ENCODE measurements at places on chromosomes 2 and 18.

- DNase-seq, result no peak
Measured at GRCh38 chr2:240170883-240171282, 30.4 kb upstream of the OTOS start.

GRCh38 chr18:41933778-41934177 lies 21.3 kb upstream of the PIK3C3 start:
- no peak for DNase-seq

DNA sequence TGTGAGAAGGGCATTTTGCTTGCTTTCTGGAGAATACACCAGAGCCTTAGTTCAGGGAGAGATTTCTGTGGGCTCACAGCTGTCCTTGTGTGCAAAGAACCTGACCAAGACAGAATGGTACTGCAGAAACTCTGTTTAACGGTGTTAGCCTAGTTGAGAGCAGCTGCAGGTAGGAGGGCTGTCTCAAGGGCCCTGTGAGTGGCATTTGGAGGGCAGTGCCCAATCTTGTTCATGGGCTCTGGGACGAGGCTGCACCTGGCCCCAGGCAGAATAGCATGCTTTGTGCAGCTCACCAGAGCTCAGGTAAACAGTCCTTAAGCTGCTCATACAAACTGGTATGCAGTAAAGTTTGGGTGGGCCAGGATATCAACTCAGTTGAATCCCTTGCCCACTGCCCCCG lies 16.9 kb upstream of the RGPD4 start:
- no peak for DNase-seq

DNA sequence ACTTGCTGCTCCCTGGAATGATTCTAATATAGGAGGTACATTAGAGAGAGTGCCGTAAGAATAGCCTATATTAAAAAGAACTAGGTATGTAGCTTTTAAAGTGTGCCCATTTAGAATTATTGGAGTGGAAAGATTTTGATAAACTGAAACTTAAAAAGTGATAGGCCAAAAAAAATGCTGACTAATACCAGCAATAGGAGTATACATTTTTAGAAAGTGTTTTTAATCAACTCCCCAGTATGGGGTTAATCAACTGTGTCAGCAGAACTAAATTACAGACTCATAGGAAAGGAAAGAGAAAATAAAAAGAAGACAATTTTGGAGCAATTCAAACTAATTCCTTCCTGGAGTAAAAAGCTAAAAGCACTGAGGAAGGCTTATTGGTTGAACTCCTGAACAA lies 13.3 kb upstream of the MEIS1 start:
- DNase-seq, result no peak

GRCh38 chr2:237962432-237963084 lies 4.3 kb upstream of the UBE2F start:
- DNase-seq, result no peak

GRCh38 chr2:148023861-148024260 lies 3.0 kb downstream of the MBD5 start:
- DNase-seq, result no peak

DNA sequence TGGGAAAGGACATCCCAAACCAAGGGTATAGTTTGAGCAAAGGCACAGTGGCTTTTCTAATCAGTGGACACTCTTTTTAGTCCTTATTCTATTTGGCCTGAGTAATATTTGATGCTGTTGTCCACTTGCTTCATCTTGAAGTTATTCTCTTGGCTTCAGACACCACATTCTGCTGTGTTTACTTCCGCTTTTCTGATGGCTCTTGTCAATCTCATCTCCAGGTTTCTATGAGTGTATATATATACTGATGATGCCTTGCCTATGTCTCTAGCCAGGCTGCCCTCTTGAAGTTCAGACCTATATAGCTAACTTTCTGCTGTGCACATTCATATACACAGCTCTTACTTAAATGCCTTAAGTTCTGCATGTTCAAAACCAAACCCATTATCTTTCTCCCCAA lies 83.1 kb downstream of the EFEMP1 start:
- no peak for DNase-seq

- no peak for DNase-seq
Measured at GRCh38 chr2:52976143-52976949, 791.3 kb upstream of the CHAC2 start.

DNA sequence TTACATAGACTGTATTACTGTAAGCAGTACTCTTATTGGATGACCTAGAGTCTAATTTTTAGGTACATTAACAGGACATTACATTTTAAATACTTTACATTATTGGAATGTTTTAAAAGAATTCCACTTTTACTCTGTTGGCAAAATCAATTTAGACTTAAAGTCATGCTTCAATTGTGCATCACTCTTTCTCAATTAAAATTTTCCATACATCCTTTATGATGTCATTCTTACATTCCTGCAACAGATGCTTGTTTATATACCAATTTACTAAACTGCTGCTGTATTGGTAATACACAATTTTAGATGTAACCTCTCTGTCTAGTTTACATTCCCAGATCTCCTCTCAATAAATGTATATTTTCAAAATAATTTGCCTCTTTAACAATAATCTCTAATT lies 440.1 kb downstream of the ZEB2 start:
- no peak for DNase-seq

DNA sequence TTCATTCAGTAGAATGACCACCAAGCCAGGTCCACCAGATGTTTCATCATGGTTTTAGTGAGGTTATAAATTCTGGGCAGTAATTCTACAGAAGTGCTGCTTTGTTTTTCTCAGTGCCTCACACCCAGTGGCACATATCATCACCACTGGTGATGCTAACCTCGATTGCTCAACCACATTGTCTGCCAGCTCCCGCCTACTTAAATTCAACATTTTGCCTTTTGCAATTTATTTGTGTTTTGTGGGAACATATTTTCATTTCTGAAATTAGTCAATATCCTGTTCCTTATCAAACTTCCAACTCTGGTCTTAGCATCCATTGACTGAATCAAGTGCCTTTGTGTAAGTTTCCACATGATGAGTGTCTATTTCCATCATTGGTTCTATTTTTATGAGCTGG lies 62.3 kb upstream of the TMEM178A start:
- no peak for DNase-seq

DNA sequence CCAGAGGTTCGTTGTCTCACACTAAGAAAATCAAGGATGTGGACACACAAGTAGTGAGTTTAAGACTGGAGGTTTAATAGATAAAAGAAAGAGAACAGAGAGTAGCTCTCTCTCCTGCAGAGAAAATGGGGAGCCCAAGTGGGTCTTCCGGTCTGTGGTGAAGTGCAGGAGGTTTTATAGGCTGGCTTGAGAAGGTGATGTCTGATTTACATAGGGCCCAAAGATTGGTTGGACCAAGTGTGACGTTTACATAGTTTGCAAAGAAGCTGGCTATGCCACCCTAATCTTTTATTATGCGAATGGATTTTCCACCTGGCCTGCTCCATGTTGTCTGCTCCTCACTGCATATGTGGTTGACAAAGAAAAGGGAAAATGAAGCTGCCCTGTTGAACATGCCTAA lies 430.4 kb upstream of the TRIB2 start:
- DNase-seq, result no peak

- no peak for DNase-seq
Measured at GRCh38 chr2:219502618-219503017, 3.9 kb downstream of the GMPPA start.

DNA sequence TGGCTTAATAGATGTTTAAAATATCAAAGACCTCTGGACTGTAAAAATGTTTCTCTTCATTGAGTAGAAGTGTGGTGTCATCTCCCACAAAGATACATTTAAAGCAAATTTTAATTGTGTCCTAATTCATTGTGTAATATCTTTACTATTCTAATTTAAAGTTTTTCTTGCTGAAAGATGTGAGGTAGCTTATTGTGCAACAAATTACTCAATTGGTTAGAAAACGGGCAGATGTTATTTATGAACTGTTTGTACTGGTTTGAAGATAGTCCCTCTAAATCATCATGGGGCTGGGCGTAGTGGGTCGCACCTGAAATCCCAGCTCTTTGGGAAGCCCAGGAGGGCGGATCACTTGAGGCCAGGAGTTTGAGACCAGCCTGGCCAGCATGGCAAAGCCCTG lies 65.3 kb downstream of the CYBRD1 start:
- DNase-seq, result no peak

DNA sequence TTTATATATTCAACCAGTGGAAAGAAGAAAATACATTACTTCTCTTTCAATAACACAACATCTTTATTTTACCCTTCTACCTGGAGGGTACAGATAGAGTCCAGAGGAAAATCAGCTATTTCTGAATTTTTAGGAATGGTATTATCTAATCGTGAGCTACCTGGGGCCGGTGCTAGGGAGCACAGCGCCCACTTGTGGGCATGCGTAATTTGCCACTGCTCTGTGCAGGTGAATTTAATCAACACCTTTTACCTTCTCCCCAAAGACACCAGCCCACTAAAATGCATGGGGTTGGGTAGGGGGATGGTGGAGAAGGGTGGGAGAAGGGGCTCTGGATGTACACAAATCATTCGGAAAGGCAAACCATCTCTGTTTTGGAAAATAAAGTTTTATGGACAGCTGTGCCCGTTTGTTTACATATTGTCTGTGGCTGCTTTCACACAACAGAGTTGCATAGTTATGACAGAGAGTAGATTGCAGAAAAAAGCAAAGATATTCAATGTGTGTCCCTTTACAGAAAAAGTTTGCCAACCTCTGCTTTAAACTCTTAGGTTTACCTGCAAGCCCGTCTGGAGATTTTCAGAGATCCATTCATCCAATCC lies 51.5 kb upstream of the DCC start:
- DNase-seq, result no peak

- no peak for DNase-seq
Measured at GRCh38 chr2:36473230-36473629, 117.7 kb downstream of the CRIM1 start.

GRCh38 chr2:105843476-105844374 lies 99.0 kb downstream of the NCK2 start:
- no peak for DNase-seq

- DNase-seq, result no peak
Measured at GRCh38 chr18:12014086-12014485, 32.8 kb downstream of the IMPA2 start.

GRCh38 chr2:113167115-113167932 lies 6.4 kb upstream of the PSD4 start:
- DNase-seq, result no peak

DNA sequence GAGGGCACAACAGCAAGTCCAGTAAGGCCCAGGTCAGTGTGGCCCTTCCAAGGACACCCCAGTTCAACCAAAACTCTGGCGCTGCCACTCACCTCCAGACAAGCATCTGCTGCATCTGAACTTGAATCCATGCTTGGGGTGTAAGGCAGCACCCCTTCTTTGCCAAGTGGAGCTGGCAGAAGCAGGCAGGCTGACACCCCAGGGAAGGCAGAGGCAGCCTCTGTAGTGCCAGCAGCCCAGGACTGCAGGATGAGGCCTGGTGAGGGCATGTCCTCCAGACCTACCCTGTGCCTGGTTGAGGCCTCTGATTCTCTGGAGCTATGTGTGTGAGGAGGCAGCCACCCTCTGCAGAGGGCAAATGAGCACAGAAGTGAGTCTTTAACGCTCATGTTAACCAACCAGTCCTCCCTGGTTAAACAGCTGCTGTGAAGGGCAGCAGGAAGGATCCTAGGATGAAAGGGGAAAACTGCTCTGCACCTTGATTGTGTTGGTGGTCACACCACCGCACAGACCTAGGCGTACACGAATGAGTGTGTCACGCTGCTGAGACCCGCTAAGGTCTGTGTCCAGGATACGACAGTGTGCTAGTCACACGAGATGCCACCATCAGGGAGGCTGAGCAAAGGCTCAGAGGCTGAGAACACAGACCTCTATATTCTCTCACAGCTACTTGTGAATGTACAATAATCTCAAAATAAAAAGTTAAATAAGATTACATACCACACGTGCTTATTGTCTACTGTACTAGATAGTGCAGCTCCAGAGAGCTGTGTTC lies 2.2 kb downstream of the PARD6G start:
- DNase-seq, result no peak

GRCh38 chr2:188388831-188389230 lies 97.2 kb downstream of the GULP1 start:
- no peak for DNase-seq

DNA sequence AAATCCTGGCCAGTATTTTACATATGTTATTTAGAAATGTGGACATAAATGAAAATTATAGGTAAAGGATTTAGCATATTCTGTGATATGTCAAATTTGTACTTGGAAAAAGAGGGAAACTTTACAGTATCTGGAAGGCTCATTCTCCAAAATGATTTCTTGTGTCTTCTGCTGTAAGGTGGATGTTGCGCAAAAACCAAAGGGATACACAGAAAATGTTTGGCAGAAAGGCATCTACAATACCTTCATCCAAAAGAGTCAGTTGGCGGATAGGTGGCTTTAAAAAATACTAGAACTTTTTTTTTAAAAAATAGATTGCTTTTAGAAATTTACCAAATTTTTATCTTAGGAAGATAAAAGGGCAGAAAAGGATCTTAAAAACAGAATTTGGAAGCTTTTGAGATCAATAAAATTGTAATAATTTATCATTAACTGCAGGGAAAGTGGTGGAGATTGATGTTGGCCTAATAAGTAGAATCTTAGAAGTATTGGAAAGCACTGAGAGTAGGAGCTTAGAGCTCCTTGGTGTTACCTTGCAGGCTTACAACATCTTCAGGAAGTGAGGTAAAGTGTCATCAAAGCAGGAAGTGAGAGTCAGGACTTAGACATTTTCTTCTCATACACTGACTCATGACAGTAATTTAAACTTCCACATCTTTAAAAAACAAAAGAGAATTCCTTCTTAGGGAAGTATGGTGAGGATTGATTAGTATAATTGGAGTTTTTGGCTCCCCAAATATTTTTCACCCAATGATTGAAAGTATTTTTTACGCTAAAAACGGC lies 2.1 kb downstream of the NABP1 start:
- no peak for DNase-seq

DNA sequence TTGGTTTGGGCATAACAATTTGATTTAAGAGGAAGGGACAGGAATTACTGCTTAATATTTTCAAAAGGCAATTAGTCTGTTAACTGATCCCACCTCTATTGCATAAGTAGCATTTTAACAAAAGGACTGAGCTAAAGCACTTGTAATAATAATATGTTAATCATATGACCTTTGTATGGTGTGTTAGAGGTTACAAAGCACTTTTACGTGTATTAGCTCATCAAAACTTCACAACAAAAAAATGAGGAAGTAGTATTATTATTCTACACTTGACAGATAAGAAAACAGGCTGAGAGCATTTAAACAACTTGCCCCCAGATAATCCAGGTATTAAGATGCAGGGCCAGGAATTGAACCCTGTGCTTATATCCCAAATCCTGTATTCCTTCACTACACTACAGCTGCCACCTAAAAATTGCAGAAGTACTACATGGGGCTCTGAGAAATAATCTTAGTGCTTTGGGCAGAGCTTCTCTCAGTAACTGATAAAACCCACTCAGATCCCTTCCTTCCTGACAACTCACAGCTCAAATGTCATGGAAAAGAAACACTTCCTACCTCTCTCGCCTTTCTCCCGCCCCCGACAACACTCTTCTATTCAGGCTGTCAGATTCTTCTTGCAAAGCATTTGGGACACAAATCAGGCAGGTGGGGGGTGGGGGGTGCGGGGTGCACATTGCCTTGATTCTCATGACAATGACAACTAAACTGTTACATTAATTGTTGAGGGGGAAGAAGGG lies 20.7 kb upstream of the KCTD1 start:
- no peak for DNase-seq

Data from DMS 273 treated with DMSO at 0.1 percent for 48 hours (cell line).